Stimulated activated CD8-positive, alpha-beta memory T cell treated with anti-CD3 and anti-CD28 coated beads, Interleukin-7, amount 100 ng/mL, for 1 hour (primary cell): ENCODE measurements at places on chromosomes 5 and 9.

- DNase-seq, result no peak
These were observed 108.4 kb upstream of the DHFR start for GRCh38 chr5:80763211-80763610.

- no peak for DNase-seq
These were observed 35.4 kb downstream of the KDM4C start for GRCh38 chr9:6793203-6793602.

DNA sequence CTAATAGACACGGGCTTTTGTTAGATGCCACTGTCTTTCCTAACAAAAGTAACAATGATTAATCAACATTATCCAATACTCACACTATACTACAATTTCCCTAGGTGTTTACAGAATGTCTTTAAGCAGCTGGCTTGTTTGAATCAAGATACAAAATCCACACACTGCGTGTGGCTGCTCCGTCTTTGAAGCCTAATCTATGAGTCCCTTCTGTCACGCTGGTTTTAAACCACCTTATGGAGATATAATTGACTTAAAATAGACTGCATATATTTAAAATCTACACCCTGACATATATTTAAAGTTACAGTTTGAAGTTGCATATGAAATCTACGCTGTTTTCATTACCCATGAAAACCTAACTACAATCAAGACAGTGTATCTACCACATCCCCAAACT is 73.9 kb upstream of the TBC1D9B start:
- no peak for DNase-seq

DNA sequence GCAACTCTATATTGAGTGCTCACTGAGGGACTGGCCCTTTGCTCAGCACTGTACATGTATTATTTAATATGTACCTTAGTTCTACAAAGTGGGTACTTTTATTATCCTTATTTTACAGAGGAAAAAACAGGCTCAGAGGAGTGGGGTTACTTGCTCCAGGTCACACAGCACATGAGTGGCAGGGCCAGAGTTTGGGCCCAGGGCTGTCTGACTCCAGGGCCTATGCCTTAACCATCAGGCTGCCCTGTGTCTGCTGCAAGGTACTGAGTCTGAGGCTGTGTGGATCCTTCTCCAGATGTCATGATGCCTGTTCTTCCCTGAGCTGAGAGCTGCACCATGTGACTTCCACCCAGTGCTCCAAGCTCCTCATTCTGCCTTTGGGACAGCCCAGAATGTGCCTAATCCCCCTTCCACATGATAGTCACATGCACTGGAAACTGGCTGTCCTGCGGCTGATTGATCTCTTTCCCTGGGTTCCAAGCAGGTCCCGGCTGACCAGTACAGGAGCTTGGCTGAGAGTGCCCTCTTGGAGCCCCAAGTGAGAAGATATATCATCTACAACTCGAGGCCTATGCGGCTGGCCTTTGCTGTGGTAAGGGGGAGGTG is 15.4 kb downstream of the TMEM268 start:
- DNase-seq, result no peak

DNA sequence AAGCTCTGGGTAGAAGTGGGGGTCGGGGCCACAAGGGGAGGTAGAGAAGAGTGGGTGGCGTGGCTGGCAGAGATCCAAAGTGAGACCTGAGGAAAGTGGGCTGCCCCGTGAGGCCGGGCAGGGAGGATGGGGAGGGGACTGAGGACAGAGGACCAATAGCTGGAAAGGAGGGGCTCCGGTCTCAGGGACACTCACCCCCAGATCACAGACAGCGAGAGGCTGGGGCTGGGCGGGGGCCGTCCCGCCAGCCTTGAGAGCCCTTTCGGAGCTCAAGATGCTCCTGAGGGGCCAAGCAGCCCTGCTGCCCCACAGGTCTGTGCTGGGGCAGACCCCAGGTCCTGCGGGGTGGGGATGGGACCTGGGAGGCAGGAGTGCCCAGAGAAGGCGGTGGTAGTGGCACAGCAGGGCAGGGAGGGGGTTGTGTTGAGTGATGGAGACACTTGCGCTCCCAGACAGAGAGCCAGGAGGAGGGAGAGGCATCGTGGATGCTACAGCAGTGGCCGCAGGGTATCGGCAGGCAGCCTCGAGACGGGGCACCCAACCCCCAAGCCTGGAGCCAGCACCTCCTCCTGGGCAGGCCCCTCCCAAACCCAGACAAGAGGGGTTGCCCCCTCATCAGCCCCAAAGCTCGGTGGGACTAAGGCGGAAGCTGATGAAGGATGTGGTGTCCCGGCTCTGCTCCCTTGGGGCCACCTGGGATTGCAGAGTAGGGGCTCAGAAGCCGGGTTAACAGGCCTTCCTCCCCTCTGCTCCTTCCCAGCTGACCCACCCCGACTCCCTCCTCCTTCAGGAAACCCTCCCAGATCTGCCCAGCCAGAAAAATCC is 3.4 kb downstream of the SARDH start:
- DNase-seq, result no peak
